ENCODE measurements at places on chromosomes 2 and 18.

GRCh38 chr2:97714084-97714949, 941 bp downstream of the ZAP70 start:
- DNase-seq = no peak

GRCh38 chr18:10745971-10746370, 220.1 kb downstream of the NAPG start:
- DNase-seq = no peak

DNA sequence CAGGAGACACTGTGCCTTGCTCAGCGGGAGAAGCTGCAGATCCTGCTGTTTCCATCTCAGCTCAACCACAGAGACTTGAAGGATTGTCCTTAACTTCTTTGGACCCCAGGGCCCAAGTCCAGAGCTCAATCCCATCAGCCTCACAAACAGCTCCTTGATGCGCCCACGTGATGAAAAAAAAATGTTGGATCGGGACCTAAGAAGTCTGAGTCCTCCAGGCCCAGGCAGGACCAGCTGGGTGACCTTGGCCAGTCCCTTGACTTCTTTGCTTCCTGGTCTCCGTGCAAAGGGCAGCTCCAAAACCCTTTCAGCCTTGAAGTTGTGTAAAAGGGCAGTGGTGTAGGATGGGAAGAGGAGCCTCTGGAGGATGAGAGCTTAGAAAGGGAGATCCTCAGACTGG, 175.5 kb downstream of the ZFP36L2 start:
- DNase-seq = no peak

DNA sequence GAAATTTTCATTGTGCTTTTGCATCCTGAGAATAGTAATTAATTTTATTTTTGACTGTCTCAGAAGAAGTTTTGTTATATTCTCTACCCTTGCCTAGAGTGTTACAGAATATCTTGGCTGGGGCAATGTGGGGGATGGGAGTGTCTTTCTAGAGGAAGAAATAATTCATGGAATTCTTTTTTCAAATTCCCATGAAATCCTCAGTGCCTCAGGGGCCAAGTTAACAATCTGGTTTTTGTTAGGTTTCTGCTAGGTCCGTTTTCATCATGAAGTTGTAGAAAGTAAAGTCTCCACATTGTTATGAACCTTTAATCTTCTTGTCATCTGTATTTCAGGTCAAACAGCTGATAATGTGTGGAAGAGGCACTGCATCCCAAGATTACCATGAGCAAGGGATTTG, 145.6 kb upstream of the GYPC start:
- no peak for DNase-seq

GRCh38 chr2:118883792-118884191, 36.3 kb upstream of the EN1 start:
- no peak for DNase-seq

GRCh38 chr2:217529271-217529670, 473.5 kb downstream of the TNS1 start:
- no peak for DNase-seq

DNA sequence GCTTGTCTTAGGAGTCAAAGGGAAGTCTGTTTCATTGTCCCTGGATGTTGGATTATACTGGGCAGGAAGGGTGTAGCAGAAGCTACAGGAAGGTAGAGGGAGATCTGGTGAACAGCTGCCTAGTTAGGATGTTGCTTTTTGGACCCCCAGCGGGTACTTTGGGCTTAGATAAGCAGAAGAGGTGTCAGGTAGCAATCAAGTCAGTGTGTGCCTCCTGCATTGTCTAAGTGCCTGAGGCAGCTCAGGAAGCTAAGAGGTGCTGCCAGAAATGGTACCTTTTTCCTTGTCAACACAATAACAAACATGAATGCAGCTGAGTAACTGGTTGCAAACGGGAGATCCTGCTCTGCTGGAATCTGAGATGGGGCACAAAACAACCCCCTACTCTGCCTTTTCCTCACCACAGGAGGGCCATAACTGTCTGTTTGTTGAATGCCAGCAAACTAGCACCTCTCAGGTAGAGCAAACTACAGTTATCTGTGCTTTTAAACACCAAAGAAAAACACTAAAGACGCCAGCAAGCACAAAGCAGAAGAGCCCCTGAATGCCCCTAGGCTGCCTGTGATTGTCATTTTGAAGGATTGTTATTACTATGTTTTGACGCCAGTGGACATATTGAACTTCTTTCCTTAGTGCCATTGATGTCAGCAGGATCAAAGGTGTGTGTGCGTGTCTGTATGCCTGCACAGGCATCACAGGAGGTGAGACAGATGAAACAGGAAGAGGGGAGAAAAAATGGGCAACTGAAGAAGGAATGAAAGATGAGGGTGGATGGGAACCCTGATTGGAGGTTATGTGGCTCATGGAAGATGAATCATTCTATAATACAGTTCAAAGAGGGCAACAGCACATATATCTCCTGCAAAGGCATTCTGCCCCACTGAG, 151.4 kb downstream of the ETAA1 start:
- DNase-seq = peak; percentile 20

- DNase-seq = peak; percentile 64
These were observed 13.2 kb upstream of the DNAJC27 start for GRCh38 chr2:24984912-24985311.

GRCh38 chr2:208608122-208608835, 201.7 kb downstream of the PTH2R start:
- no peak for DNase-seq

GRCh38 chr18:61955644-61956043, 62.8 kb upstream of the RNF152 start:
- no peak for DNase-seq

- DNase-seq = no peak
These were observed 18.9 kb downstream of the GNLY start for GRCh38 chr2:85712849-85713612.

DNA sequence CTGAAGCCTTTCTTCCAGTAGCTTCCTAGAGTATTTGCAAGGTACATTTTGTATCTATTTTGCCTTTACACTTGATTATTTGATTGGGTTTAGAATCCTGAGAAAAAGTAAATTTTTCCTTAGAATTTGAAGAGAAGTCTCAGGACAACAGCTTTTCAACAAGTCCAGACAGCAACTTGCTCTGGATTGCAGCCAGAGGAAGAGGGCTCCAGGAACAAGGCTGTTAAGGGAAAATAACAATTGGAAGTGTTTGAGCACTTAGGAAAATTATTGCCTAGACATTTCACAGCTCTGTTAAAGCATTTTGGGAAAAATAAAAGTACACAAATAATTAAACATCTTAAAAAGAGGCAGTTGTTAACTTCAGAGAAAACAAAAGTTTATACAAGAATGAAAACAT, 58.3 kb upstream of the RAPGEF4 start:
- no peak for DNase-seq
